ENCODE measurements at places on chromosomes 16 and 17.
A peak's percentile ranks its signal among the peaks of the same experiment; 100 is the strongest.

DNA sequence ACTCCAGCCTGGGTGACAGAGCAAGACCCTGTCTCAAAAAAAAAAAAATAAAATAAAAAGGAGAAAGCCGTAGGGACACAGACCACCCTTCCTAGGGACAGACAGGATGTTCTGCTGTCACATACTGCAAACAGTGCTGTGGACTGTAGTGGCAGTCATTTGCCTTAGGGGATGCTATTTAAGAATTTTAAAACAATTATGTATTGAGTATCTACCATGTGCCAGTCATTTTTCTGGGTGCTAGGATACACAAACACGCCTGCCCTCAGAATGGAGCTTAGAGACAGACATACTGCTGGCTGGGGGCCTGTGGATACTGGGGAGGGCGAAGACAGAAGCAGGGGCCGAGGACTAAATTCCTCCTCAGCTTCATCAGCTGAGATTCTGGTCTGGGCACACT lies 45.5 kb downstream of the MRC2 start:
- no peak for DNase-seq

DNA sequence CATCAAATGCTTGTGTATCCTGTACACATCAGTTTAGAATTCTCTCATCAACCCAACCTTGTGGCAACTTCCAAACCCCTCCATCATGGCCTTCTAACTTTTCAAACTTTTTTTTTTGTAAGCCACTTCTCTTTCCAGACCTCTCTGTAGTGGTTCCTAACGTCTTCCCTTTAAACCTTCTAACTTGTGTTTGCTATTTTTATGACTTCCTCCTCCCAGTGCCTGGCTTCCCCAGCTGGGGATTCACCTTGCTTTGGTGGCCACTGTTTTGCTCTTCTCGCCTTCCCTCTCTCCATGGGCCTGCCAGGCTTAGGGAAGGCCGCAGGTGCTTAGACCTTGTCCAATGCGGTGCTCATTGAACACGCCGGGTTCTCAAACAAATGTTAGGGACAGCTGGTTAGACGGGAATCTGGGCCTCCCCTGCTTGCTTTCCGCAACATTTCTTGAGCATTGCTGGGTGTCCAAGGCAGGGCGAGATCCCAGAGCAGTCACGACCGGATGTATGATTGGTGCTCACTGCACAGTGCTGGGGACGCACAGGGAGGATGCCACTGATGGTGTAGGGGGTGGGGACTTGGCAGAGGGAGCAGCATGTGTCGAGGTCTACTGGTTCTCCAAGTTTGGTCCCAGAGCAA lies 1.1 kb upstream of the XYLT2 start:
- DNase-seq: no peak

GRCh38 chr16:80819988-80820387 lies 15.6 kb upstream of the CDYL2 start:
- no peak for DNase-seq

DNA sequence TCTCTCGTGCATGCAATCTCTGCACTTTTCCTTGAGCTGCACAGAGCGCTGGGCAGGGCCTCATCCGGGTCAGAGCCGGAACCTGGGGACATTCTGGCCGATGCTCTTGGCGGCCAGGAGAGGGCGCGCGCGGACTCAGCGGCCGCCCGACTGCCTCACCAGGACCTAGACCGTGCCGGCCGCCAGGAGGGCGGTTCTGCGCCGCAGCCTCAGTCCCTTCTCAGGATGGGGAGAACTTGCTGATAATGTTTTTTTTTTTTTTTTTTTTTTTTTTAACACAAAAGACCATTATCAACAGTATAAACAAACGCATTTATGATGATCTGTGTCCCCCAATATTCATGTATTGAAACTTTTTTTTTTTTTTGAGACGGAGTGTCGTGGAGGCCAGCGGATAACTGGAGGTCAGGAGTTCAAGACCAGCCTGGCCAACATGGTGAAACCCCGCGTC lies 8.1 kb upstream of the FLYWCH2 start:
- DNase-seq: peak; percentile 79

DNA sequence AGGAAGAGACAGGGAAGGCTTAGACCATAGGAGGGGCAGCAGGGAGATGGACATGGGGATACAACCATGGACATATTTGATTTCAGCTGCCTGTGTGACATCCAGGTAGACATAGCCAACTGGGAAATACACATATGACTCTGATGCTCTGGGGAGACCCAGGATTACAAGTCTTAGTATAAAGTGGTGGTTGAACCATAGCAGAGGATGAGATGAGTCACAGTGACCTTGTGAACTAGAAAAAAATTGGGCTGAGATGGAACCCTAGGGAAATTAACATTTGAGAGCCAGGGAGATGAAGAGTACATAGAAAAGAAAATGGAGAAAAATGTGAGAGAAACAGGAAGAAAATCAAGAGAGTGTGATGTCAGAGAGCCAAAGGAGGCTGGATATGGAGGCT lies 10.2 kb downstream of the MARCHF10 start:
- DNase-seq: no peak

DNA sequence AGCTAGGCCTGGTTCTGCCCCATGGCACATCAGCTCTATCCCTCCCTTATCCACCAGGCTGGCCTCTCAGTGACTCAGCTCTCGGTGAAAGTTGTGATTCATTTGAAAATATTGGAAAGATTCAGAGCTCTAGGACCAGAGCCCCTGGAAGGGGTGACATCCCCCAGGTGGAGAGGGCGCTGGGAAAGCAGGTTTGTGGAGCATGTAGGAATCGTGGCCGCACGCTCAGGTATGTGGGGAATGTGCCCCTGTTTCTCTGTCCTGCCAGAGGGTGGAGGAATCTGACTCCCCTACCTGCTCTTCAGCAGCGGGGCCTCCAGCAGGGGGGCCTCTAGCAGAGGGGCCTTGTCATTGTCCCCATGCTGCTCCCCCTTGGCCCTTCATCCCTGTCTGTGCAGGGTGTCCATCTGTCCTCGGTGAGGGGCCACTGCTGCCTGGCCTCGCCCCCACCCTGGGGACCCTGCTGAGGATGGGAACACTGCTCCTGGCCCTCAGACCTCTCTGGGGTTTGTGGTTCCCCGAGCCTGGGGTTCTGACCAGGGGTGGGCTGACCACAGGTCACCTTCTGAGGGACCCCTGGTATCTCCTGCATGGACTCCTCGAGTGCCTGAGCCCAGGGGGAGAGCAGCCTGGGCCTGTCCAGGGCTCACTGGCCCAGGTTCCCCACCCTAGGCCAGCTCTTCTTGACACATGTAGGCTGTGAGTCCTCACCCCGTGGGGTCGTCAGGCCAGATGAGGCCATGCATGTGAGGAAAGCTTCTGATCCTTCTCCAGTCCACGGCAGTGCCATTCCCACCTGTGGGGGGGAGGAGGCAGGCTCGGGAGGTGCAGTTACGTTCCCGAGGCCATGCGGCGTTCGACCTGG lies 47.5 kb downstream of the NT5M start:
- DNase-seq: no peak

- no peak for DNase-seq
These were observed 336.1 kb downstream of the MAF start for GRCh38 chr16:79264237-79265109.

DNA sequence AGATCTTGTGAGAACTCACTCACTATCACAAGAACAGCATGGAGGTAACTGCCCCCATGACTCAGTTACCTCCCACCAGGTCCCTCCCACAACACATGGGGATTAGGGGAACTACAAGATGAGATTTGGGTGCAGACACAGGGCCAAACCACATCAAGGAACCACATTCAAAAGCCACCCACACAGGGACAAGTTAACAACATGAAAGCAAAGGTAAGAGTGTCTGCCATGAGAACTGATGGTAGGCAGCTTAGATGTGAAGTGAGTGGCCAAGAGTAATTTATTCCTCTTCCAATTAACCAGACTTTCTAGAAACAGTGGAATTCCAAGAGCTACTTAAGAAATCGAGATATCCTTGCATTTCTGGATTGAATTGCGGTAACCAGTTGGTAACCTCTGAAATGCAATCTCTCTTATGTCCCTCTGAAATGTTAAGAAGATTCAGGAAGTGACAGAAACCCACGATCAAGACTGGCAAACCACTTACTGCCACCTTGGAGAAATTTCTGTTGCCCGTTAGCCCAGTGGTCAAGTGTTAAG lies 167.4 kb upstream of the CACNG5 start:
- no peak for DNase-seq

- no peak for DNase-seq
These were observed 17.3 kb upstream of the FOXK2 start for GRCh38 chr17:82502207-82502606.

GRCh38 chr17:44587339-44587738 lies 30.1 kb downstream of the FZD2 start:
- DNase-seq: no peak

Measured in OCI-LY7 (cell line).